ENCODE measurements at places on chromosomes 5 and 9. TPM values are rescaled to one million over a fixed set of nuclear protein-coding genes. Genes with fewer than 3 reads are reported as not detected.

- no peak for DNase-seq
Measured at GRCh38 chr9:83153030-83153429, 90.1 kb upstream of the RASEF start.

- DNase-seq, result no peak
Measured at GRCh38 chr9:92735636-92736562, 28.7 kb downstream of the BICD2 start.

- no peak for DNase-seq
Measured at GRCh38 chr5:81162501-81162900, 70.6 kb upstream of the CKMT2 start.

The PDE8B gene
- total RNA-seq, result 8.9 TPM

DNA sequence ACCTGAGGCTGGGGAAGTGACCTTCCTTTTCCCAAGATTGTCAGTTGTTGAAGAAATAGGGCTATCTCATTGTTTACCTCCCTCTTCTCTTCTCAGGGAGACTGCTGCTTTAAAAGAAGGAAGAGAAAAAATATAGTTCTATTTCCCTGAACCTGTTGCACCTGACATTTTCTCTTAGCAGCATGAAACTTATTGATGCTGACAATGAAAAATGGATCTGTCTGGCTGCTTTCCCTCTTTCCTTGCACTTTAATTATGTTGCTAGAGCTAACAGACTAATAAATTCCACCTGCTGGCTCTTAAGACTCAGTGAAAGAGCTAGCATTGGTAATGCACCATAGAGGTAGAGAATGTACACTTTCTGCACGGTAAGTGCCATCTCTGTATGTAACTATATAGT lies 6.2 kb upstream of the CKMT2 start:
- no peak for DNase-seq

DNA sequence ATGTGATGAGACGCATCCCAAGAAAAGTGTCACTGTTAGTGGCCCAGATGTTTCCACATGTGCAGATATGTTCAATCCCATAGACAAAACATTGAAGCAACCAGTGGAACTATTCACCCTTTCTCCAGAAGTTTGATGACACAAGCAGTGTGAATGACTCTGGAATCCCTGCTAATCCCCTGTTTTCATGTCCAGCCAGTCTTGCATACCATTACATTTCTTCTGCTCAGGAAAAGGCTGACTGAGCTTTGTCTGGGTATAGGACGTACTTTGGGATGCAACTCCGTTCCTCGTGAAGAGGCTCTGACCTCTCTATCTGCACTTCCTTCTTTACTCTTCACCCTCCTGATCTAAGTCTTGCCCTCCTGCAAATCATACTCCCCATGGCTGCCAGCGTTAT lies 172.4 kb downstream of the NTRK2 start:
- no peak for DNase-seq

The HK3 gene
- total RNA-seq, result 4.1 TPM

GRCh38 chr5:170745481-170746071 lies 37.9 kb upstream of the GABRP start:
- peak; percentile 74 for DNase-seq

- no peak for DNase-seq
Measured at GRCh38 chr5:86314951-86315350, 302.8 kb upstream of the COX7C start.

DNA sequence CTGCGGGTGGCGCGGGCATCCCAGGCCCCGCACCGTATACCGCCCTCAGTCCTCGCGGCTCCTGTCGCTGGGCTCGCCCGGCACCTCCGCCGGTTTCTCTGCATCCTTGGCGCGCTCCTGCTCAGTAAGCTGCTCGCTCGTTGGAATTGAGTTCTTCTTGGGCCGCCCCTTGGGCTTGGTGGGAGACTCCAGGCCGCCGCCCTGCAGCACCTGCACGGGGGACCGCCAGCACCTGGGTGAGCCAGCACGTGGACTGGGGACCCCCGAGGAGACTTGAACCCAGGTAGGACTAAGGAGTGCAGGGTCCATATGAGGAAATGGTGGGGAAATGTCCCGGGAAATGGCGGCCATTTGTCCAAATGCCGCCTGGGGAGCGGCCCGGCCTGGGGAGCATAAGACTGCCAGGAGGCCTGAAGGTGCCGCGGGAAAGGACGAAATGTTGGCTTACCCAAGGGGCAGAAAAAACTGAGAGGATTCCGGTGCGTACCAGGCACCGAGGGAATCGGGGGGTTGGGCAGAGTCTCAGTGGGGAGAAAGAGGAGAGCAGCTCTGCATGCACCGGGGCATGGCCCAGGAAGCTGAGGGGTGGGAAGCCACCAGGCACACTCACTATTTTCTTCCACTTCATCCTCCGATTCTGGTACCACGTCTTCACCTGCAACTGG lies 2.9 kb downstream of the BARX1 start:
- no peak for DNase-seq

GRCh38 chr9:101414839-101415238 lies 16.2 kb downstream of the ZNF189 start:
- DNase-seq, result no peak

GRCh38 chr5:35618781-35619180 lies 1.1 kb downstream of the SPEF2 start:
- peak; percentile 1 for DNase-seq

- no peak for DNase-seq
Measured at GRCh38 chr5:57007344-57007743, 55.4 kb upstream of the MIER3 start.

DNA sequence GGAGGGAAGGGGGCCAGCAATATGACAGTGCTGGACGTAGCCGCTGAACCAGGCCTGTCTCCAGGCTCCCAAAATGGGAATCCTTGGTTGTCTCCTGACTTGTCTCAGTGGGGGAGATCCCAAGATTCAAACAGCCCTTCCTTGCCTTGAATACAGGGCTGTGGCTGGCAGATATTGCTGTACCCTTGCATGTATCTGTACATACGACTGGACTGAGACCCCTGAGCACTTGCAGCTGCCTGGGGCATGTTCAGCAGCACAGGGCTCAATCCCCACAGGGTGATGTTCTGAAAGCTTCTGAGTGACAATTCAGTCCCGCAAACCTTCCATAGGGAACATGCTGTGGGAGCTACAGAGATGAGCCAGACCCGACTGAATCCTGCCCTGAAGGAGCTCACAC lies 13.3 kb downstream of the OR13J1 start:
- no peak for DNase-seq

DNA sequence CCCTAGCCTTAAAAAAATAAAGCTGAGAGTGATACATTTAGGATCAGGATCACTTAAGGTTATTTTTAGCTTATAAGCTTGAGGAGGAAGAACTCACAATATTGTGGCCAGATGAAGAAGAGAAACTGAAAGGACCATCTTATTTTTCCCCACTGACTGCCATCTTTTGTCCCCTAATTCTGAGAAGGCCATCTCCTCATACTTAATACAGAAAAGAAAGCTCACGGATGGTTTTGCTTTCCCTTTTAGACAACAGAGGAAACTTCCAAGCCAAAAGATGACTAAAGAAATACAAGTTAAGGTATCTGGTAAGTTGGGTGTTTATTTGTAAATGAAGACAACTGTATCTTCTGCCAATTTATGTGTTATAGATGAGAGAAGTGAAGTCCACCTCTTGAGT lies 36.4 kb downstream of the ERAP1 start:
- DNase-seq, result no peak
